ENCODE measurements at places on chromosomes 11 and 22. TPM values are rescaled to one million over a fixed set of nuclear protein-coding genes. Genes with fewer than 3 reads are reported as not detected.

The MS4A15 gene
- polyA plus RNA-seq: not detected

The THYN1 gene
- 156 TPM for polyA plus RNA-seq

The C1QTNF4 gene
- polyA plus RNA-seq: 0.24 TPM

The OR10A2 gene
- polyA plus RNA-seq: 0.46 TPM

The NRGN gene
- polyA plus RNA-seq: 0.62 TPM
